Activated CD4-positive, CD25-positive, alpha-beta regulatory T cell treated with anti-CD3 and anti-CD28 coated beads, Interleukin-2, amount 50 U/mL, for 72 hours (primary cell): ENCODE measurements at places on chromosomes 1 and 21.

DNA sequence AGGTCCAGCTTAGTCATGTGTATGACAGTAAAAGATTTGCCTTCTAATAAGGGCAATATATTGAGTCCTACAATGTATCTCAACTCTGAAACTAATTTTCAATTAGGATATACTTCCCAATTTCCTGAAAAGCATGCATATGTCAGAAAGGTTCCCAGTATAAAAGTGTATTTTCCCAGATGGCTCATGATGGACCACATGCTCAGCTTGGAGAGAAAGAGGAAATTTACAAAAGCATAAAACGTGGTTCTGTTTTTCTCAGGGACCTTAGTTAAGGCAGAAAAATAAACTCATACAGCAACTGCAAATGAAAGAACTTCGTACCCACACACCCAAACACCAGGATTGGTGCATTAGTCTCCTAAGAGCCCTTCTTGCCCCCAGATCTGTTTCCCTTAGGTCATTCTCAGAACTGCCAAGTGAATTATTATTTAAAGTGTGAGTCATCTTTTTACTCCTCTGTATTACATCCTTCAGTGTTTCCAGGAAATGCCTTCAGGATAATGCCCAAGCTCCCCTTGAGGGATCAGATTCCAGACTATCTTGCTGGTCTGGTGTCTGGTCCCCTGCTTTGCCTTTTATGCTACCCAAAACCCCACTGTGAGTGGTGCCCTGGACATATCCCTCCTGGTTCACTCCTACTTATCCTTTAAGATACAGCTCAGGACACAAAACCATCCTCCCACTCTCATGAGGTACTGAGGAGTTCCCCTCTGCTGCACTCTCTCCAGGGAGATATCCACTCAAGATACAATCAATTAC is 57.4 kb downstream of the SSX2IP start:
- DNase-seq: no peak

GRCh38 chr1:23910144-23910543 is 3.0 kb downstream of the CNR2 start:
- DNase-seq: no peak

DNA sequence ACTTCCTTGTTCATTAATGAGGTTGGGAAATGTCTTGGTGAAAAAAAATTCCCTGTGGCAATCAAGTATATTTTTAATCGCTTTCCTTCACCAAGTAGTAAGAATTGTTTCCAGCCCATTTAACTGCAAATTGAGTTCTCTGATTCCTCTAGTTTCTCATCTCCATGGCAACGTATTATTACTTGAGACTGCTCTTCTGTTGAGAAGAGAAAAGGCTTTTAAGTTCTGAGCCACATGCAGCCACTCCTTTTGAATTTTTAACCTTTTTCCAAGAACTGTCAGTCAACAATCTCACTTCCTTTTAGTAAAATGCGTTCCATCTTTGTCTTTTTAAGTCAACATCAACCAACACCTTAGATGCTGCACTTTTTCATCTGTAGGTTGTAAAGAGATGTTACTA is 75.7 kb upstream of the KIAA1614 start:
- DNase-seq: no peak

DNA sequence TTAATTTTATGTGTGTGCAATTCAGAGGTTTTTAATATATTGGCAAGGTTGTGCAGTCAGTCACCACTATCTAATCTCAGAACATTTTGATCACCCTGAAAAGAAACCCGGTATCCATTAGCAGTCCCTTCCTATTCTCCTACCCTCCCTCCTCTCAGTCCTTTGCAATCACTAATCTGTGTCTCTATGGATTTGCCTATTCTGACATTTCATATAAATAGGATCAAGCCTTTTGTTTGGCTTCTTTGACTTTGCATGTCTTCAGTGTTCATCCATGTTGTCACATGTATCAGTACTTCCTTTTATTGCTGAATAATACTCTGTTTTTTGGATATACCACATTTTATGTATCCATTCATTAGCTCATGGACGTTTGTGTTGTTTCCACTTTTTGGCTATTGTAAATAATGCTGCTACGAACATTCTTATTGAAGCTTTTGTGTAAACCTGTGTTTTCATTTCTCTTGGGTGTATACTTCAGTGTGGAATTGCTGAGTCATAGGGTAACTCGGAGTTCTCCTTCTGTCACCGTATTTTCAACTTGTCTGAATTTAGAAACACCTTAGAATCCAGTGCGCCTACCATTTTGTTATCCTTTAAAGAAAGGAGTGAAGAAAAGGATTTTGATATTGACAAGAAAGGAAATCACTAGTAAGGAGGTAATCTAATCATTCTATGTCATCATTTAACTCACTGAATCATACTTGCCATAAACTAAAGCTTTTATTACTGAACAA is 3.4 kb downstream of the CEP85 start:
- DNase-seq: no peak

DNA sequence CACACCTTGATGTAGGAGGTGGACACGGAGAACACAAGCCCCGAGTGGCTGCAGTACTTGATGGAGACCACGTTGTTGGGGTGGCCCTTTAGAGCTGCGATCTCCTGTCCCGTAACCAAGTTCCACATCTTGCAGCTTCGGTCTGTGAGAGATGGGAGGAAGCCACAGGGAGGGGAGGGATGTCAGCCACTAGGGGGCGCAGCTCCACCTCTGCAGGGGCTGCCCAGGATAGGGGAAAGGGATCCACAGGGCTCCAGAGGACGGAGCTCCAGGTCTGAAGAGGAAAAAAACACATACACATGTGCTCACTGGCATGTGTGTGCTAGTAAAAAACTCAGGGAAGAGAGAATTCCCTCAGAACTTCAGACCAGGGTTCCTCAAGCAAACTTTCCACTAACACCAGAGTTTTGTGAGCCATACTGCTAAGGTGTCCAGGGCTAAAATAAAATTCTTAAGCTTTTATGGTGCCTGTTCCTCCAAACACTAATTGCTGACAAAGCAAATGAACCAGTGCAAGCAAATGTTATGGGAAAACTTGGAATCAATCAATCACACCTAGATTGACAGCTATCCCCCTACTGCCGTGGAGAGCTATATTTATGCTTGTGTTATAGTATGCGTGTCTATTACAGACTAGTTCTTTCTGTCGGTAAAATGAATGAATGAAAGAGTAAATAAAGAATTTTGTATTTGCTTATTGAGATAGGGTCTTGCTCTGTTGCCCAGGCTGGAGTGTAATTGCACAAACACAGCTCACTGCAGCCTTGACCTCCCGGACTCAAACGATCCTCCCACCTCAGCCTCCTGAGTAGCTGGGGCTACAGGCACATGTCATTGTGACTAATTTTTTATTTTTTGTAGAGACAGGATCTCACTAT is 43.7 kb downstream of the KIF21B start:
- DNase-seq: peak; percentile 81

DNA sequence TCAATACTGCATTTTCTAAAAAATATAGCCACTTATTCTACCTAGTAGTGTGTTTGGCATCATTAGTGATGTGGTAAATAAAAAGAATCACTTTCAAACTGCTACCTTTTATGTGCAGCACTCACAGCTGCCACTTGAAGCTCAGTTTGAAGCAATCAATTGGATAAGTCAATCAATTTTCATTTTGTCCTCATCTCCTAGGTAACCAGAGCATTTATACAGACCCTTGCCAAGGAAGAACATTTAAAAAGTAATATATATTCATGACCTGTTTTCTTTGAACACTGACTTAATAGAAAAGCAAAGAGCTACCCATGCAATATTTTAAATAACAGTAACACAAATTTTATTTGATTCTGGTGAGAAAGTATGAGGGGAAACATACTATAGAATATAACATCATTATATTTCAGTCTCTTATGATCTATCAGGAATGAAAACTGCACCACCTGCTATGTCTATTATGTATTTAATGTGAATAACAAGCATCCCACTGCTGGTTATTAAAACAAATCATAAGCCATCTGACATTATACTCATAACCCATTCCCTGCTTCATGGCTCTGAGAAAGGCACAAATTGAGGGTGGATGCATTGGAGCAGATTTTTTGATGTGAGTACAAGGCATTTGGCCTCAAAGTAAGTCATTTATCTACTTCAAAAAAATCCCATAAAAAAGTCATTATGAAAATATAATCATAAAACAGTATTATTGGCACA is 168.4 kb upstream of the C21orf91 start:
- DNase-seq: no peak

- no peak for DNase-seq
These were observed 4.1 kb upstream of the CACNA1E start for GRCh38 chr1:181479137-181479745.

DNA sequence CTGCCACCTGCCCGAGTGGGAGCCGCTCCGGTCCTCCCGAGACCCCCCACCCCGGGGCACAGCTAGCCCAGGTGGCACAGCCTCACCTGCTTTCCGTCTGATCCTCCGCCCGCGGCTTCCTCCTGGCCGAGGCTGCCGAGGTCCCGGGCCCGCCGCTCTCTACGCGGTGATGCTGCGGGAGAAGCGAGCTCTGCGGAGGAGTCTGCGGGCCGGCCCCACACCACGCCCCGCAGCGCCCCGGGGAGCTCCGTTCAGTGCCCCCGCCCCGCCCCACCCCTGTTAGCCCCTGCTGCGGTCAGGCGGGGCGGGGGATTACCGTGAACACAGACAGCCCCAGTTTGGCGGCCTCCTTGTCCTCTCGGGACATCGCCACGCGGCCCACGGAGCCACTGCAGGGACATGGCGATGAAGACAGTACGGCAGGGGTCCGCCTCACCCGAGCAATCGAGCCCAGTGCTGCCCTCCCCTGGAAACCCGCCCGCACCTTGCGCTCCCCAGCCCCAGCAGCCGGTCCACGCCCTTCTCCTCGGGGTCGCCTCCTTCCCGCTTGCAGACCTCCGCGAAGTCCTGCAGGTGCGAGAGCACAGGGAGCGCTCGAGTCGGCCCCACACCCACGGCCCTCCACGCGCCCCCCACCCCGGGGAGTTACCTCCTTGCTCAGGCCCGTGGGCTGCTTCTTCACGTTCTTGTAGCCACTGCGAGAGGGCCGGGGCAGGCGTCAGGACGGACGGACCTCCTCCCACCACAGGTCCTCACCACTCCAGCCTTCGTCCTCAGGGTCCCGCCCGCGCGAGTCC is 933 bp downstream of the C1orf35 start:
- DNase-seq: peak; percentile 62

DNA sequence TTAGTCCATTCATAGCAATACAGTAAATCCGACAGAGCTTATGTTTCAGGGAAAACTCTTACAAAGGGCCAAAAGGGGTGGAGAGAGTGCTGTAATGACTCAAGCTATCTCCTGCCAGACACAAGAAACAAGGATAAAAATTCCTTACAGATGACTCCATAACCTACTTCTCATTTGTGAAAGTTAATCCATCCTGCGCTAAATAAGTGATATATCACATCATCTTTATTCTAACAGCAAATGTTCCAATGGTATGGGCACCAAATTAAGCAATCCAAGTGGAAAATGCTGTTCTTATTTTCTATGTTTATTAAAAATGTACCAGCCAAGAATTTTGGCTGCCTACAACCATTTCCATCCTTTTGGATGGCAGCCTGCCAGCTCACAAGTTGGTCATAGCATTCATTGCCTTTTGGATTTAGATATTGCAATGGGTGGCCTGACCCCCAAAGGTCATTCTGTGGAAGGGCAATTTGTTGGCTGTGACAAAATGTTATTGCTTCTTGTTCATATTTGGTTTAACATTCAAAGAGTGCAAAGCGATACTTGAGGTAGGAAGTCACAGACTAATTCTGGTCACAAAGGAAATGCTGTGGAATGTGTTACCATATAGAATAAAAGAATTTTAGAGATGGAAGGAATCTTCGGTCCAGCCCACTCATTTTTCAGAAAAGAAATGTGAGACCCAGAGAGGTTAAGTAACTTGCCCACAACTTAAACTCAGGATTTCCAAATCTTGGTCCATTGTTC is 2.8 kb upstream of the ENAH start:
- DNase-seq: no peak

DNA sequence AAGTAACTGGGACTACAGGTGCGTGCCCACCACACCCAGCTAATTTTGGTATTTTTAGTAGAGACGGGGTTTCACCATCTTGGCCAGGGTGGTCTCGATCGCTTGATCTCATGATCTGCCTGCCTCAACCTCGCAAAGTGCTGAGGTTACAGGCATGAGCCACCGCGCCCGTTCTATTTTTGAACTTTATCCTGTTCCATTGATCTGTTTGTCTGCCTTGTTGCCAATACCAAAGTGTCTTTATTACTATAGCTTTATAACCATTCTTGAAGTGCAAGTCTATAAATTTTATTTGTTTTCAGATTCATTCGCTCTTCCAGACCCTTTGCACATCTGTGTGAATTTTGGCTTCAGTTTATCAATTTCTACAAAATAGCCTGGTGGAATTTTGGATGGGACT is 28.0 kb downstream of the SYT14 start:
- DNase-seq: no peak

DNA sequence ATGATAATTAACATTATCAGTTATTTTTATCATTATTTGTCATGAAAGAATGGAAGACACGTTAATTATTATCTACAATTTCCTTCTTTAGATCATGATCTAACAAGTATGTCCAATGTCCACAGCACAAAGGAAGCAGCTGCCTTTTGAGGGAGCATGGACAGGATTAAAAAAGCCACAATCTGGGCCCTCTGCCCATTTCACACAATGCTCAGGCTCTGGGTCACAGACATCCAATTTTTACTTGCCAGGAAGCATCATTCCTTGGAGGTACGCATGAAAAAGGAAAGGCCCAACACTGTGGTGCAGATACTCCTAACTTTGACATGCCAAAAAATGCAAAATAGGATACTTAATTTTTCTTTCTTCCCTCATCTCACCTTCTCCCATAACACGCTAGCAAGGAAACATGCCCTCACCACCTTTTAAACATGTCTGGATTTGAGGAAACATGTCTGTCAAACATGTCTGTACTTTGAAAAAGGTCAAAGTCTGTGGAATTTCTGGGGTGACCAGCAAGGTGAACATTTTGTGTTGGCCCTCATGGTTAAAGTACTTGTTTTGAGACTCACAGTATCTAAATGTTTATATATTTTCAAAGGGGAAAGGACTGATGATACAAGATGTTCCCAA is 40.0 kb downstream of the GADD45A start:
- no peak for DNase-seq

- no peak for DNase-seq
These were observed 2.8 kb upstream of the PYGO2 start for GRCh38 chr1:154964359-154964758.

GRCh38 chr1:32886004-32886827 is at the start of gene HPCA:
HPCA (plus strand) TSS chr1:32886491; CDS start chr1:32888899, 2,408 bp downstream.
- DNase-seq: no peak

DNA sequence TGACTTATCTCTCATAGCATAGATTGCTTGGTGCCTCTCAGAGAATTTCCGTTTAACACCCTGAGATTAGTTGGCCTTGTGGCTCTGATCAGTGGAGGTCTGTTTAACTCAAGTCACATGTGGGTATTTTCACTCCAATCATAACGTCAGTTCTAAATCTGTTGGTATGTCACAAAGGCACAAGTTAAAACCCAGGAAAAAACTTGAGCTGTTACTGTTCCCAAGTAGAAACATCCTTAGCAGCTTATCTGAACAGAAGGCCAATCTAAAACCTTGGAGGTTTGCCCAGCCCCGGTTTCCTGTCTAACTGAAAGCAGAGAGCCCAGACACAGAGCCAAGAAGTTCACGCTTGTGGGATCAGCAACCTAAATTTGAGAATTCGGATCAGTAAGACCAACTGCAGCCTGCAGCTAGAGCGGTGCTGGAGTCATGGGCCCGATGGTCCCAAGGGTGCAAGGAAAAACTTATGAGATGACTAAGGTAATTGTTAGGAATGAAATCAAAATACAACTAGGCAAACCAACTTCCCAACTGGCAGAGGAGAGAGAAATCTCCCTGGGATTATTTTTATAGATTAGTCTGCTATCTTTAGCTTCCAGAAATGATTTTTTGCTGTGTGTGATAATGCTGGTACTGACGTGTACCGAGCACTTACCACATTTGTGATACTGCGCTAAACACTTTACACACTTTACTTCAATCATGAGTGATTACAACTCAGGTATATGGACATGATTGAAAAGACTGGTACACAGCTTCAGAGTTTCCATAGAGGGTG is 90.2 kb upstream of the C1orf21 start:
- DNase-seq: no peak
